ENCODE measurements at places on chromosomes 16 and 17.

DNA sequence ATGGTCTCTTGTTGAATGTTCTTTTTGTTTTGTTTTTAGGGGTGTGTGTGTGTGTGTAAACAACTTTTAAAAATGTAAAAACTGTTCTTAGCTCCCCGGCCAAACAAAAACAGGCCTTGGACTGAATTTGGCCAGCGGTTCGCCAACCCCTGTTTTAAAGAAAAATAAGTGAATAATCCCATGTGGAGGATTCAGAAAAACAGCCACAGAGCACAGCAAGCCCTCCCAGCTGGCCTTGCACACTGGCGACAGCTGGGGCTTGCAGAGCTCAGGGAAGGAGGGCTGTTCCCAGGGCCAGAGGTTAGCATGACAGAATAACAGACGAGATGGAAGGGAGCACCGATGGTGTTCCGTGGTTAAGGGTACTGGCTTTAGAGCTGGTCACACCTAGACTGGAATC is 39.0 kb downstream of the EMP2 start:
- DNase-seq: no peak

GRCh38 chr17:59427425-59427921 is 96.0 kb downstream of the YPEL2 start:
- DNase-seq: no peak

GRCh38 chr17:12987120-12987519 is 30.7 kb downstream of the ELAC2 start:
- DNase-seq: no peak

DNA sequence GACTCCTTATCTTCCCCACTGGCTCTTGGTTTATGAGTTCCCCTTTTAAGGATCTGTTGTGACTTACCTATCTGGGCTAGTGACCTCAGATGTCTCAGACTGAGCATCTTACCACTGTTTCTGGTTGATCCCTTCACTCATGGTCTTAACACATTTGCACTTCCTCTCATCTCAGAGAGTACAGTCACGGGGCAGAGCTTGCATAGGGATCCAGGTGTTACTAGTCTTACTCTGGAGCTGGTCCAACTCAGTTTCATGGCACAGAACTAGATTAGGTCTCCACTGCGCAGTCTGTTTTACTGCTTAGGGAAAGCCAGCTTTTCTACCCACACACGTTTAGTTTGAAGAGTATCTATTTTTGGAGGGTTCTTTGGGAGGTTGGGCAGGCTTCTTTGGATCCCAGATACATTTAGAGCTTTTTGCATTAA is 10.2 kb downstream of the GABARAPL2 start:
- DNase-seq: no peak

DNA sequence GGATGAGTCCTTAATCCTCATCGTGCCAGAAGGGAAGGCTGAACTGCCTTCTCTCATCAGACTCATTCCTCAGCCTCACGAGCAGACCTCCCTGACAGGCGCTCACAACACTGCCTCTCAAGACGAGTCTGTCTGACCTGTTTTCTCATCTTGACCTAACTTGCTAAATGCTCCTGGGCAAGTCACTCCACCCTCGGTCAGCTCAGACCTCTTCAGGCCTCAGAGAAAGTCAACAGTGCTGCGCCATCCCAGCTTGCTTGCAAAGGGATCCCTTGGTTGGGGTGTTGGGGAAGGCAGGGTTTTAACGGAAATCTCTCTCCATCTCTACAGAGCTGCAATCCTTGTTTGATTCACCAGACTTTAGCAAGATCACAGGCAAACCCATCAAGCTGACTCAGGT is 15.0 kb downstream of the SERPINF1 start:
- DNase-seq: no peak

- DNase-seq: peak; percentile 2
Observed at GRCh38 chr16:50313596-50314478, 47.5 kb downstream of the ADCY7 start.

DNA sequence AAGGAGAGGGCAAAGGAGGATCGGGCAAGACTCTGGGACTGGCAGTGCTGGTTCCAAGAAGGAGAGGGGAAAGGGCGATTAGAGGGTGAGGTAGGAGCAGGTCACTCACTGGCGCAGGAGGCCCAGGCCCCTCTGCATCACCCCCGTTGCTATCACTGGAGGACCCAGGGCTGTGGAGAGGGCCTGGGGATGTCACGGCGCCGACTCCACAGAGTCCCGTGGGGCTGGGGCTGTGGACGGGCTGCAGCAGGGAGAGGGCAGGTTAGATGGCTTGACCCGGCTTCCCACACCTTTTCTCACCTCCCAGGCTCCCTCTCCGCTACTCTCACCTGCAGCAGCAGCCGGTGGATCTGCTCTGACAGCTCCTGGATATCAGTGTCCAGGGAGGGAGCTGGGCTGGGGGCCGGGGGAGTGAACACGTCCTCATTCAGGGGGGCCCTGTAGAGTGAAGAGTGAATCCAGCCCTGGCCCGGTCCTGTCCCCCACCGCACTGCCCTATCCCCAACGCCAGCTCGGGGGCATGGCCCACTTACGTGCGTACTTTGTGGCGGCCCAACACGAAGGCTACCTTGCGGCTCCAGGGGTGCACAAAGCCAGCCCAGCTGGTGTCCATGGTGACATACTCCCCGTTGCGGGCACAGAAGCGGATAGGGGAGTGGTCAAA is 4.9 kb downstream of the PER1 start:
- DNase-seq: no peak

DNA sequence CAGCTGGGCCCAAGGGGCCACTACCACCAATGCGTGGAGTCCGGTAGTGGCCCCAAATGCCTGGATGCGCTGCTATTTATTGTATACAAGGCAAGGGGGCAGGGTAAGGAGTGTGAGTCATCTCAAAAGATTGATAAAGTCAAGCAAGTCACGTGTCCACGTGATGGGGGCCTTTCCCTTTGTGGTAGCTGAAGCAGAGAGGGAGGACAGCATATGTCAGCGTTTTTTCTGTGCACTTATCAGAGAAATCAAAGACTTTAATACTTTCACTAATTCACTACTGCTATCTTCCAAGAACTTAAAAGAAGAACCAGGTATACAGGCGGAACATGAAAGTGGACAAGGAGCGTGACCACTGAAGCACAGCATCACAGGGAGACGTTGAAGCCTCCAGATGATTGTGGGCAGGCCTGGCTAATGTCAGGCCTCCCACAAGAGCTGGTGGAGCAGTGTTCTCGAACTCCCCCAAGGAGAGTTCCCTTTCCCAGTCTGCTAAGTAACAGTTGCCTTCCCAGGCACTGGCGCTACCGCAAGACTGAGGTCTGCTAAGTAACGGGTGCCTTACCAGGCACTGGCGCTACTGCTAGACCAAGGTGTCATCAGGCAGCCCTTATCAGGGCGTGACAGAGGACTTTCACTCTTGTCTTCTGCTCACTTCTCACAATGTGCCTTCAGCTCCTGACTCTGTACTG is 10.8 kb upstream of the ASB16 start:
- no peak for DNase-seq

GRCh38 chr16:11257131-11257938 is 1.3 kb upstream of the SOCS1 start:
- DNase-seq: no peak

DNA sequence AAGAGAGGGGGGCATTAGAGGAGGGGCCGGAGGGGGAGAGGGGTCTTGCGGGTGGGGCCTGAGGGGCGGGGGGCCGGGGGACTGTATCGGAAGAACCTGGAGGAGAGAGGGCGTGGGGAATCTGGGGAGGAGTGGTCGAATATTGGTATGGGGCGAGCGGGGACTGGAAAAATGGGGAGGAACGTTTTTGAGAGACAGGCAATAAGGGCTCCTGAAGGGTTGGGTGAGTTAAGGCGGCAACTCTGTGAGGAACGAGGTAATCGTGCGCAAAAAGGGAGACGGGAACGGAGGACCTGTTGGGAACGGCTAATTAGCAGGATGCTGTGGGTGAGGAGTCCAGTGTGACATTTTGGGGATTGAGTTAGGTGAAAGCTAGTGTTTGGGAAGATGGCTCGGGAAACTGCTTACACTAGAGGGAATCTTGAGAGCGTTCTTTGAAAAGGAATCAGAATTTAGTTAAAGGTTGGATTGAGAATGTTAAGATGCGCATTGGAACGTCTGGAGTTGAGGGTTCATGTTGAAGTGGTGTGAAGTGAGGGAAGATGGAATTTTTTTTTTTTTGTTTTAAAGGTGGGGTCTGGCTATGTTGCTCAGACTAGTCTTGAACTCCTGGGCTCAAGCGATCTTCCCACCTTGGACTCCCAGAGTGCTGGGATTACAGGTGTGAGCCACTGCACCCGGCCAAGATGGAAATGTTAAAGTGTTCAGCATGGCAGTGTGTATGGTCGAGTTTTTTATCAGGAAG is 662 bp downstream of the WIPF2 start:
- no peak for DNase-seq

DNA sequence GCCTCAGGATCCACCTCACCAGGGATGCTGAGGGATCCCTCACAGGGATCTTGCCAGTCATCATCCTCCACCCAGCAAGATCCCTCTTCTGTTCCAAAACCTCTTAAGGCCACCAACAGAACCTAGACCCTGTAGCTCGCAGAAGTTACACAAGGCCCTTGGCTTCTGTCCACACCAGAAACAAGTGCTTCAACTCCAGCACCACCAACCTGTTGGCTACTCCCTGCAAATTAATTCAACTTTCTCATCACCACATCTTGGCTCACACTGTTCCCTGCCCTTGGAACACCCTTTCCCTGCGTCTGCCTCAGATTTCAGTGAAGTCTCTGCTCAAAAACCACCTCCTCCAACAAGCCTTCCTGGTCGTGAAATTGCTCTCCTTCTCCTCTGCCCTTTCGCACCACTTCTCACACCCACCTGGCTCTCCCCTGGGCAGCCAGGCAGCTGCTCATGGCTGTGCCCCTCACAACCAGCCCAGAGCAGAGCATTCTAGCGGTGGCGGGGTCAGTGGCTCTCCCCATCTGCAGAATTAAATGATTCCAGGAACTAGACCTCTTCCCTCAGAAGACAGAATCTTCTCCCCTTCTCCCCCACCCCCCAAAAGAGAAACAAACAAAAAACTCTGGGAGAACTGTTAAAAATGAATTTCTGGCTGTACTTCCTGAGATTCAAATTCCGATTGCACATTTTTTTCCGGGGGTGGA is 1.8 kb downstream of the PLLP start:
- DNase-seq: no peak

DNA sequence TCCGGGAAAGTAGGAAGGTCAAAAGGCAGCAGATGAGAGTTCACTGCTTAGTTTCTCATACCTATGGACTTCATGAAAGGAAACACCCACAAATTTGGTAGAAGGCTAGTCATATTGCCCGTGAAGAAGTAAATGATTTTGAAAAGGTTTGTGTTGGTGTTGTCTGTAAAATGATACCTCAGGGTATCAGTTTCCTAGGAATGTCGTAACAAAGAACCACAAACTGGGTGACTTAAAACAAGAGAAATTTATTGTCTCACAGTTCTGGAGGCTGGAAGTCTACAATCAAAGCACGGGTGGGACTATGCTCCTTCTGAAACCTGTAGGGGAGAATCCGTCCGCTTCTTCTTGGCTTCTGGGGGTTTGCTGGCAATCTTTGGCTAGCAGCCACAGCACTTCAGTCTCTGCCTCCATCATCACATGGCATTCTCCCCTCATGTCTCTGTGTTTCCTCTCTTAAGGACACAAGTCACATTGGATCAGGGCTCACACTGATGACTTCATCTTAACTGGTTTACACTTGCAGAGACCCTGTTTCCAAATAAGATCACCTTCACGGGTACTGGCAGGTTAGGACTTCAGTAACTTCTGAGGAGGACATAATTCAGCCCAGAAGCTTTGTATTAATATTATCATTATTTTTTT is 2.0 kb upstream of the NAE1 start:
- no peak for DNase-seq

GRCh38 chr16:64292953-64293352 is 828.9 kb downstream of the CDH11 start:
- no peak for DNase-seq

GRCh38 chr16:35195173-35195863 is 1735.9 kb downstream of the TP53TG3F start:
- no peak for DNase-seq

GRCh38 chr16:65016754-65017153 is 105.1 kb downstream of the CDH11 start:
- no peak for DNase-seq

DNA sequence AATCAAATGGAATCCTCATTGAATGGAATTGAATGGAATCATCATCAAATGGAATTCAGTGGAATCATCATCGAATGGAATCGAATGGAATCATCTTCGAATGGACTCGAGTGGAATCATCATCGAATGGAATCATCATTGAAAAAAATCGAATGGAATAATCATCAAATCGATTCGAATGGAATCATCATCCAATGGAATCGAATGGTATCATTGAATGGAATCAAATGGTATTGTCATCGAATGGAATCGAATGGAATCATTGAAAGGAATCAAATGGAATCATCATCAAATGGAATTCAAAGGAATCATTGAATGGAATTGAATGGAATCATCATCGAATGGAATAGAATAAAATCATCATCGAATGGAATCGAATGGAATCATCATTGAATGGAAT is 619.3 kb downstream of the TP53TG3F start:
- DNase-seq: no peak

GRCh38 chr17:36761203-36761950 is 160.0 kb downstream of the MRM1 start:
- DNase-seq: no peak

- no peak for DNase-seq
Observed at GRCh38 chr16:15985144-15985543, 35.7 kb downstream of the ABCC1 start.

Measured in activated T-helper 1 cell treated with anti-CD3 and anti-CD28 coated beads, Interleukin-2, amount 50 U/mL, for 16 hours (primary cell).